Stomach (tissue), 19 donors: ENCODE measurements at places on chromosomes 2 and 18. TPM values are rescaled to one million over a fixed set of nuclear protein-coding genes. Genes with fewer than 3 reads are reported as not detected.
A peak's percentile ranks its signal among the peaks of the same experiment; 100 is the strongest.

PSMA8 gene
- total RNA-seq, result not detected

DNA sequence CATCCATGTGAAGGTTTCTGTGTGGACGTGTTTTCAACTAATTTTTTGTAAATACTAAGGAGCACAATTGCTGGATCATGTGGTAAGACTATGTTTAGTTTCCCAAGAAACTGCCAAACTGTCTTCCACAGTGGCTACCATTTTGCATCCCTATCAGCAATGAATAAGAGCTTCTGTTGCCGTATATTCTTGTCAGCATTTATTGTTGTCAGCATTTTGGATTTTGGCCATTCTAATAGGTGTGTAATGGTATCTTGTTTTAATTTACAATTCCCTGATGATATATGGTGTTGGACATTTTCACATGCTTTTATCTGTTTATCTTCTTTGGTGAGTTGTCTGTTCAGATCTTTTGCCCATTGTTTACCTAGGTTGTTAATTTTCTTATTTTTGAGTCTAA lies 34.5 kb downstream of the SCRN3 start:
- H3K36me3 ChIP-seq, result peaks cover 44% of the 10 kb centered on the region
- H3K4me3 ChIP-seq, result no peak overlapping the region
- no peaks in the 10 kb centered on the region for H3K27me3 ChIP-seq
- no peak for DNase-seq
- H3K27ac ChIP-seq, result no peak overlapping the region
- H3K4me1 ChIP-seq, result no peaks in the 10 kb centered on the region

- H3K4me1 ChIP-seq, result no peaks in the 10 kb centered on the region
- H3K27me3 ChIP-seq, result no peaks in the 10 kb centered on the region
- H3K36me3 ChIP-seq, result no peaks in the 10 kb centered on the region
- no peak for DNase-seq
These were observed 652.0 kb downstream of the DCC start for GRCh38 chr18:52992041-52992440.

ZDBF2 gene
- total RNA-seq, result 7.1 TPM

DNA sequence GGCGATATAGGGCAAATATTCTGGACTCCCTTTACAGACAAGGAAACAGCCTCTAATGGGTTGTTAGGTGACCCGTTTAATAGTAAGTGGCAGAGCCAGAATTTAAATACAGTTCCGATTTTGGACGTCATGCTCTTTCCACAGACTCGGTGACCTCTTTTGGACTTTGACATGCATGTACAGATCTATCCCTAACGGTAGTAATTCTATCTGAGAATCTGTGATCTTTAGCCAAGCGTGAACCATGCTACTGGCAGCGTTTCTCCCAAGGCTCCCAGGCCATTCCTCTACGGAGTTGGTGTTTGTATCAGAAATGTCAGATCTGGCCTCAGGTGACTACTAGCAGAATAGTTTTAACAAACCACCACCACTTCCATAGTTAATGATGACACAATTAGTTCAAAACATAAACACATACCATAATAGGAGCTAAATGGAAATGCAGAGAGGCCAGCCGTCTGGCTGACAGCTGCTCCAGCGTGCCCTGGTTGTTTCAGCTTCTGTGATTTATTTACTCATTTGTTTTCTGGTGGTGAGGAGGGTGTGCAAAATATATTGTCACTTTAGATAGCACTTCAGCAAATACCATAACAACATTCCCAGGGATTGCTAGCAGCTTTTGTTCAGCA lies 304.6 kb upstream of the LYPD1 start:
- no peak overlapping the region for H3K4me3 ChIP-seq
- no peak overlapping the region for H3K27ac ChIP-seq
- H3K36me3 ChIP-seq, result no peaks in the 10 kb centered on the region
- DNase-seq, result peak; percentile 8

- H3K4me1 ChIP-seq, result peaks cover 55% of the 10 kb centered on the region
- H3K27me3 ChIP-seq, result no peaks in the 10 kb centered on the region
- DNase-seq, result peak; percentile 95
- peak overlapping the region; percentile 62 for H3K27ac ChIP-seq
- no peak overlapping the region for H3K4me3 ChIP-seq
- peaks cover 33% of the 10 kb centered on the region for H3K36me3 ChIP-seq
These were observed 42.2 kb downstream of the BIN1 start for GRCh38 chr2:127064642-127065250.
